ENCODE measurements at places on chromosomes 2 and 18.

DNA sequence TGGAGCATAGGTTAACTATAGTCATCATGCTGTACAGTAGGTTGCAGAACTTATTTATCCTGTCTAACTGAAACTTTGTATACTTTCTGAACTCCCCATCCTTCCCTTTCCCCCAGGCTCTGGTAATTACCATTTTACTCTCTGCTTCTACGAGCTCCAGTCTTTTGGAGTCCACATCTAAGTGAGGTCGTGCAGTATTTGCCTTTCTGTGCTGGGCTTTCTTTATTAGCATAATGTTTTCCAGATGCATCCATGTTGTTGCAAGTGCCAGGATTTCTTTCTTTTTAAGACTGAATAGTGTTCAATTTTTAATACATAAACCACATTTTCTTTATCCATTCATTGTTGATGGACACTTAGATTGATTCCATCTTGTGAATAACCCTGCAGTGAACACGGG, 464.1 kb downstream of the TGIF1 start:
- DNase-seq = no peak

DNA sequence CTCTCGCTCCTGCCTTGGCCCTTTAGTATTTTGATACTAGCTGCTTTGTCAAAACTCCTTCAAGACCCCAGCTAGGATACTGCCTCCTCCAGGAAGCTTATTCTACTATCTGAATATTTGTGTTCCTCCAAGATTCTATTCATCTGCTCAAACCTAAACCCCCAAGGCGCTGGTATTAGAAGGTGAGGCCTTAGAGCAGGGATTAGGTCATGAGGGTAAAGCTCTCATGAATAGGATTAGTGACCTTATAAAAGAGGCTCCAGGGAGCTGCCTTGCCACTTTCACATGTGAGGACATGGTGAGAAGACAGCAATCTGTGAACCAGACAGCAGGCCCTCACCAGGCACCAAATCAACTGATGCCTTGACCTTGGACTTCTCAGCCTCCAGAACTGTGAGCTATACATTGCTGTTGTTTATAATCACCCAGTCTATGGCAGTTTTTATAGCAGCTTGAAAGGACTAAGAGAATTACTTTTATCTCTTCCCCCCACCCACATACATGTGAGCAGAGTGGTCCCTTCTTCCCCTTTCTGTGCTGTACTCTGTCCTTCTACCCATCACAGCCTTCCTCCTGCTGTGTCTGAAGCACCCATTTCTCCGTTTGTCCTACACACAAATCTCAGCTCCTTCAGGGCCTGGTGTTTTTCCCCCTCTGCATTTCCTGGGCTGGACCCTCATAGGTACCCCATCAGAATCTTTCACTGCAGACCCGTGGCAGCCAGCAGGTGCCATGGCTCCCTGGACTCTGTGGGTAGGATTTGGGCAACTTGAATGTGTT, 54.5 kb downstream of the HS1BP3 start:
- no peak for DNase-seq

GRCh38 chr2:134132490-134132857, 121.4 kb upstream of the MGAT5 start:
- no peak for DNase-seq

- DNase-seq = no peak
Measured at GRCh38 chr2:239250216-239251081, 150.4 kb downstream of the HDAC4 start.

GRCh38 chr2:236555481-236555880, 14.1 kb upstream of the ACKR3 start:
- DNase-seq = no peak

GRCh38 chr2:161199912-161200701, 39.9 kb downstream of the TANK start:
- no peak for DNase-seq

DNA sequence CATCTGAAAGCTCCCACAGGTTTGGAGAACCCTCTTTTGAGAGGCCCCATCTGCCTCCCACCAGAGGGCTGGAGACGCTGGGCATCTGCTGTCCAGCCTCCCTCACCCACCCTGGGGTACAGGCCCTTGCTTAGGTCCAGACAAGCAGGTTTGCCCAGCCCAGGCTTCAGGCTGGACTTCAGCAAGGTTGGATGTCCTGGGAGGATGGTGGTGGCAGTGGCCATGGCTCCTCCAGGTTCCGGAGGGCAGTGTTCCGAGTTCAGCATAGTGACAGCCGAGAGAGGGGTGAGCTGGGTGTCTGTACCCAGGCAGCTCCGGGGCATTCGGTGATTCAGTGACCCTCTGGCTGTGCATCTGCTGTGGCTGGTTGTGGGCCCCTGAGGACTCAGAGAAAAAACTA, 58.2 kb upstream of the HDAC4 start:
- no peak for DNase-seq

GRCh38 chr2:191929288-191929687, 82.4 kb upstream of the CAVIN2 start:
- no peak for DNase-seq

- DNase-seq = no peak
Measured at GRCh38 chr18:42401131-42401673, 446.2 kb downstream of the PIK3C3 start.

GRCh38 chr2:162258169-162258568, 14.9 kb upstream of the FAP start:
- no peak for DNase-seq

- peak; percentile 84 for DNase-seq
Measured at GRCh38 chr18:31269566-31269965, 48.4 kb upstream of the DSG1 start.

DNA sequence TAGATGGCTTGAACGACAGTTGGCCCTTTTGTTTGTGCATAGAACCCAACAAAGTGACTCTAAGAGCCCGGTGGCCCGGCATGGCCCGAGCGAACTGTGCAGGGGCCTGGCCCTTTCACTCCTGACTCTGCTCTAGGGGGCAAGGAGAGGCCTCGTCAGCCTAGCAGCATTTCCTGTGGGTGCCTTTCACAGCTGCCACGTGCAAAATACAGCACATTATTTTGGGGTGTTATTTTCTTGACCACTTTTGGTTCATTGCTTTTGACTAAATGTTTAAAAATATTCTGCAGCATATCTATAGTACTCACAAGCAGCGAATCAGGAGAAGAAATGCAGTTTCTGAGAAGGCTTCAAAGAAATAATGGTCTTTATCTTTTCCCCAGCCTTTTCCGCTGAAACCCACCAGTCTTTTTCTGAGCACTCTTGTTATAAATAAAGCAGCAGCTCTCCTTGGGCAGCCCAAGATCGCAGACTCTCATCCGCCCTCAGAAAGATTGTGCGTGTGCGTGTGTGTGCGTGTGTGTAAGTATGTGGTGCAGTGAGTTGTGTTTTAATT, 31.3 kb downstream of the DGKD start:
- no peak for DNase-seq

GRCh38 chr2:96663829-96664228, 21.3 kb downstream of the FER1L5 start:
- no peak for DNase-seq

DNA sequence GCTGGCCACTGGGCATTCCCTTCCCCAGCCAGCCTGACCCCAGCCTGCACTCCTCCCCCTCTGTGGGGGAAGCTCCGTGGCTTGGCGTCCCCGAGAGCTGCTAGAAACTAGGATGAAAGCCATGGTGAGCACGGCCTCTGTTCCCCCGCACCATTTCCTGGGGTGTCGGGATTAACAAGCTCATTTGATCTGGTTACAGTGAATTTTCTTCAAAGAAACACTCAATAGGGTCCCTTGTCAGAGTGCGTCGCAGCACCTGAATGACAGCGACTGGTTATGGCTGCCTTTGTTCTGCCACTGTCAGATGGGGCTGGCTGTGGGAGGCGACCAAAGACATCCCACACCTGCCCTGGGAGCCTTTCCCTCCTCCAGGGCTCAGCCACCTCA, 7.7 kb upstream of the ALPI start:
- no peak for DNase-seq

DNA sequence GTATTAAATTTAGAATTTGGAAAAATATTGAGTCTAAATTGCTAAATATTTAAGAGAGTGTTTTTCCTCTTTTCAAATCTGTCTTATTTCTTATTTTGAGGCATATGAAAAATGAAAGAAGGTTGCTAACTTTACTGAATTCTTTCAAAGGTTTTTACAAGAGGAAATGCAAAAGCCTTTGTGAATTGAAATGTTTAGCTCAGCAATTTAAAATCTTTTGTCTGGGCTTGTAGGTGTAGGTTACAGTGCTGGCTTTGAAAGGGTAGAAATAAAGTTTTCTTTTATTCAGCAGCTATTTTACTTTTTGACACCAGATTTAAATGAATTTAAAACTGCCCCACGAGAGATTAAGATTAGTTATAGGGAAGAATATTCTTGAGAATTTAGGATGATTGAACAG, 192.0 kb downstream of the CDH7 start:
- no peak for DNase-seq

DNA sequence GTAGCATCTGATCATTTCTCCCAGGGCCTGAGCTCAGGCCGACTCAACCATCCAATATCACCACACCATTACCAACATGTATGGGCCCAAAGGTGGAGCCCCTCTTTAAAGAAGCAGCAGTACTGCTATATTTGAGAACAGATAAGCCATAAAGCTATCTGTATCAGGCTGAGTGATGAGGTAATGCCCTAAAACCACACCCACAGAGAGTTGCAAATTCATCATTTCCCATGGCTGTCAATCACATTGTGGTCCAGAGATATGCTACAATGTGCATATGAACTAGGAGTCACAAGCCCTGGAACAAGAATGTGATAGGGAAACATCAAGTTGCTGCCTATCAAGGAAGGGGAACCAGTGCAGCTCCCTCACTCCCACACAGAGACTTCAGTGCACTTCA, 52.6 kb upstream of the GALNT13 start:
- DNase-seq = no peak

DNA sequence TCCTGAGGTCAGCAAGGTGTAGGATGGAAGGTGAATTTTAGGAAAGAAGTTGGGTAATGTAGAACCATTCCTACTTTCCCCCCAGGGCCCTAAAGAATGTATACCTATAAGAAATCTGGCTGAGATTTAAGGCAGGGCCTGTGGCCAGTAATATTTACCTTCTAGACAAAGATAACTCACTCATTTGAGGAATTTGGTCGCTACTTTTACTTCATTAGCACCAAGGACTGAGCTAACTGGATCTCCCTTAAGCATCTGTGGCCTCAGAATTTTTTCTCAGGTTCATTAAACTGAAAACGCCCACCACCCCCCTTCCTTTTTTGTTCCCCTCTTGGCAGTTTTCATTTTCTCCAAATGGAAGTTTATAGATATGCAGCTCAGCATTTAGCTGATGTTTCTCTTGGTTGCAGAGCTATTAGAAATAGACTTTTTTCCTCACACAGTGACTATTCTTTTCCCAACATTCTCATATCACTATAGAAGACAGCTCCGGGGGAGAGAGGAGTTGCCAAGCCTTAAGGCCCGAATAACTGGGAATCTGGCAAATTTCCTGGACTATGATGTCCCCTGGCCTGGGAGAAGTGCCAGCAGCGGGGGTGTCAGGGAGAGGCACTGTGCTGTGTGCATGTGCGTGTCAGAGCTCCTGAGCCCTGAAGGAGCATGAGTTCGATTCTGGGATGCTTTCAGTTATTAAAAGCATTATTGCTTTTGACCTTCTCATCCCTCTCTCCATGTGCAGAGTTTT, 310.9 kb downstream of the PRKCE start:
- peak; percentile 26 for DNase-seq

GRCh38 chr2:37558623-37559022, 112.8 kb downstream of the CDC42EP3 start:
- DNase-seq = no peak

DNA sequence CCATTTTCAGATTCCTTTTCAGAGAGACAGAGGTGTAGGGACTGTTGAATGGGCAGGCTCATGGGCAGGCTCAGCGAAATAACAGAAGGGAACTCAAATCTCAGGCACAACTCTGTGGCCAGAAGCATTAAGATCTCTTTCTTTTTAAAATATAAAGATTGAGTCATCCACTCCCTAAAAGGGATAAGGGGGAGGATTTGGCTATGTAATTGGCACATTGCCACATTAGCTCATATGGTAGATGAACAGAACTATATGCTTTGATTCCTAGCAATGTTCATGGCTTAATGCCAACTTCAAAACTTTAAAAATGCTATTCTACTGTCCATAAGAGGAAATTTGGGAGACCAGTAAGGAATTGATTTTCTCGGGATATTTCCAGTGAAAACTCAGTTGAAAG, 53.8 kb upstream of the SLC5A7 start:
- DNase-seq = no peak

DNA sequence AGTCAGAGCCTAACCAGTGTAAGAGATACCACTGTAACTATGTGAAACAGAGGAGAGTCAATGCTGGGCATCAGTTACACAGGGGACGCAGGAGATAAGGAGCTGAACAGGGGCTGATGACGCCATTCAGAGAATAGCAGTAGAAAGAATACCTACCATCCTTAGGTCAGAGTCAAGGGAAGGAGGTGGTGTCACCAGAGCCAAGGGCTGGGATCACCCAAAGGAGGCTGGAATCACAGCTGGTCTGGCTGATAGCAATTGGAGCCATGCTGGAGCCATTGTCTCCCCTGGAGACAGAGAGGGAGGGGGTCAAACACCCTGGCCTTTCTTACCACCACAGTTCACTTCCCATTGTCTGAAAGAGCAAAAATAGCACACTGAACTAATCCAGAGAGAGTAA, 37.3 kb upstream of the C18orf32 start:
- DNase-seq = no peak

- DNase-seq = no peak
Measured at GRCh38 chr2:68231061-68231372, 21.3 kb downstream of the PPP3R1 start.

DNA sequence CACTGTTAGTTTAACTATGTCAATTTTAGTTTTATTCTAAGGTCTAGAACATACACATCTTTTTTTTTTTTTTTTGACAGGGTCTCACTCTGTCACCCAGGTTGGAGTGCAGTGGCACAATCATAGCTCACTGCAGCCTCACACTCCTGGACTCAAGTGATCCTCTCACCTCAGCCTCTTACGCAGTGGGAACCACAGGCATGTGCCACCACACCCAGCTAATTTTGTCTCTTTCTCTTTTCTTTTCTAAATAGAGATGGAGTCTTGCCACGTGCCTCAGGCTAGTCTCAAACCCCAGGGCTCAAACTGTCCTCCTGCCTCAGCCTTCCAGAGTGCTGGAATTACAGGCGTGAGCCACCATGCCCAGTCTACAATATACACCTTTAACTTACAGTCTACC, 69.5 kb upstream of the CHRNA1 start:
- DNase-seq = no peak

DNA sequence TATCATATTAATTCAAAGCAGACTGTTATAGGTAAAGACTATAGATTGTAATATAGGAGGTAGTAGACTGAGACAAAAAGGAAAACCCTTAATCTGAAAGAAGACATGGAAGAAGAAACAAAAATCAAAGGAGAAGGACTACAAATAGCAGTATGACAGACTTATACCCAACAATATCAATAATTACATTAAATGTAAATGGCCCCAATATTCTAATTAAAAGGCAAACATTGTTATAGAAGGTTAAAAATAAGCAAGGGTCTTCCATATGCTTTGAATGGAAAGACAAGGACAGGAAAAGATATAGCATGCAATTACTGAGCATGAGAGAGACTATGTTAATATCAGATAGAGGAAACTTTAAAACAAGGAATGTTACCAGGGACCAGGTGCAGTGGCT, 109.5 kb upstream of the BCL2L11 start:
- no peak for DNase-seq

- DNase-seq = no peak
Measured at GRCh38 chr2:20589975-20590703, 60.8 kb downstream of the HS1BP3 start.
